ENCODE measurements at places on chromosomes 11 and 22.

DNA sequence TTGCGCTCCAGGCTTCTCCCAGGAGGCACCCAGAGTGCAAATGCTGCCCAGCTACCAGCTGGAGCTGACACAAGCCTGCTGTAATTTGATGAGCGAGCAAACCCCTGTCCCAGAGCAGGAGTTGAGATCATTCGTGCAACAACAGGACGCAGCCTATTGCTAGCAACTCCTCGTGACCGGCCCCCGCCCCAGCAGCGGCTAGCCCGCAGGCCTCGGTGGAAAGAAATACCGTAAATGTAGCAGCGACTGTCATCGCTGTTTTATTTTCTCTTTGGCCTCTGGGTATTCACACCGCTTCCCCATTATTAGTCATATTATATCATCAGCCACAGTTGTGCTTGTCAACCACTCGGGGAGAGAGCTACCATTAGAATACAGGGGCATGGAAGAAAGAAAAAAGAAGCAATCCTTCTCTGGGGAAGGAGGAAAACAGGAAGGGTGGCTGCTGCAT lies 59.2 kb upstream of the ATXN10 start:
- peak; percentile 35 for DNase-seq

DNA sequence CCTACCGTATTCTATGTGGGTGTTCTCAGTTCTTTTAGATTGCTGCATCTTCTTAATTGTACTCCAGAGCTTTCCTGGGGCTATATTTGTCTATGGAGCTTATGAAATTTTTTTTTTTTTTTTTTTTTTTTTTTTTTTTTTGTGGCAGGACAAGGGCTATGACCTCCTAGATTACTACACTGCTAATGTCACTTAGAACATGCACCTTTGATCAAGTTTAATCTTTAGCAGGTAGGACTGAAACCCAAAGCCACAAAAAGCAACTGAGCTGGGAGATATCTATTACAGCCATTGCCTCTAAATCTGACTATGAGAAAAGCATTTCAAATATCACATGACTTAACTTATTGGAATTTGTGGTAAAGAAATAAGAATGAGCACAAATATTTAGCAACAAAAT lies 21.7 kb upstream of the ABTB2 start:
- no peak for DNase-seq

DNA sequence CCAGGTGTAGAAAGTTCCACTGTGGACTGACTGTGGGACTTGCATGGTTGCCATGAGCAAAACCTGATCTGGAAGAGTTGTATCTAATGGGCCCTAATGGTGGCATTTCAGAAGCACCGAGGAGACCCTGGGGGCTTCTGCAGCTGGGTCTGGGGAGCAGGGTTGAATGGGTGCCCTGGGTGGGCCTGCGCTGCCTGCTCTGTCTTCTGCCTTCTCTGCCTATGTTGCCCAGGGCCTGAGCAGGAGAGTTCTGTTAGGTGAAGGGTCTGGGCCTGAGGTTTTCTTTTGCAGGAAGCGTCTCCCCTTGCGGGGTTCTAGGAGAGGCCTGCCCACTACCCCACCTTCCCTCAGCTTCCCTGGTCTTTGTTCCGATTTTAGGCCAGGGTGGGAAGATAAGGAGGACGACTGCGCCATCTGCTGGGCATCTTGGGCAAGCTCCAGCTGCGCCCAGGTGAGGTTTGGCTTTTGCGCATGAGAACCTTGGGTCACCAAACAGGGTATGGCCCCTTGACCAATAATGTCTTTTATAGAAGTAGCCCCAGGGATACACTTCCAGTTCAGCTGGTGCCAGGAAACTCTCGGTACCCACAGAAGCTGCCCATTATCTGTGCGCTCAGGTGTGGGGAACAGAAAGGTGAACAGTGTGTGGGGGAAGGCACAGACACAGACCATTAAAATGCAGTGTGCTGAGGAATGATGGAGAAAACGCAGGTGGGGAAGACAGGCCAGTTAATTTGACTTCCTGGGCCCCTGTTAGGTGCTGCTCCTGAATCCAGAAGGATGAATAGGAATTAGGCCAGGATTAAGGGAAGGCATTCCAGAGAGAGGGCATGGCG lies 23.2 kb downstream of the COMMD9 start:
- no peak for DNase-seq

DNA sequence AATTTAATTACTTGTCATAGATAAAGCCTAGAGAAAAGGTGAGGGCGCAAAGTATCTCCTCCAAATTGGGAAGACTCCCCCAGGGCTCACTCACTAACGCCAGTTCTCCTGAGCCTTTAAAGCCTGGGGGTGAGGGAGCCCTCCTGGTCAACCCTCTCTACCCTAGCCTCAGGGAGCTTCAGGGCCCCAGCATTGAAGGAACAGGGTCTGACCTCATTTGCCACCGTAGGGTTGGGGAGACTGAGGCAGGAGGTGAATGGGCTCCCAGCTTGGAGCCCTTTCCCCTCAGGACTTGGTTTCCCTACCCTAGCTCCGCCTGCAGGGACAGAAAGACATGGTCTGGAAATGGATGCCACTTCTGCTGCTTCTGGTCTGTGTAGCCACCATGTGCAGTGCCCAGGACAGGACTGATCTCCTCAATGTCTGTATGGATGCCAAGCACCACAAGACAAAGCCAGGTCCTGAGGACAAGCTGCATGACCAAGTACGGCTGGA lies 1.7 kb downstream of the FOLR2 start:
- DNase-seq, result no peak

DNA sequence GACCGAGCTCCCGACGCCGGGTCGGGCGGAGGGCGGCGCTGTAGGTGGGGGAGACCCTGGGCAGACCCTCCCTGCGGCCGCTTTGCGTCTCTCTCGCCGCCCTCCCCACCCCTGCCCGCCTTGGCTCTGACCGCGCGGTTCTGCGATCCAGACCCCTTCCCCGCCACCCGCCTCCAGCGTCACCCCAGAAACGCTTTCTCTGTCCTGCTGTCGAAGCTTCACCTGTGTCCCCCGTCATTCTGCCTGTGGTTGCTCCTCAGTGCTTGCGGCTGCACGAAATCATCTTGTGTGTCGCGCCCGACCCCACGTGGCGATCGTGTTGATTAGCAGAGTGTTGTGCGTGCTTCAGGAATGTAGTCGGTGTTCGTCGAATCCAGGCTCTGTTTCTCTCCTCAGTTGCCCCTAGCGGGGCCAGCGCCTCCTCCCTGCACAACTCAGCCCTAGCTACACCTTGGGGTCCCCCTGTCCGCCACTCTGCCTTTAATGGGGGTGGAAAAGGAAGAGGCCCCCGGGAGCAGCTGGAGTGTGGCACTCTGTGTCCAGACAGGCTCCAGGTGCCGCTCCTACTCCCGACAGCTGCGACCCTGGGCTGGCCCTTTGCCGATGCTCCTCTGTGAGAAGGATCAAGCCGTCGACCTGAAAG lies 851 bp downstream of the PTDSS2 start:
- DNase-seq, result no peak
